Stimulated activated CD8-positive, alpha-beta memory T cell treated with anti-CD3 and anti-CD28 coated beads, Interleukin-7, amount 100 ng/mL, for 4 hours (primary cell): ENCODE measurements at places on chromosomes 13 and 19.

DNA sequence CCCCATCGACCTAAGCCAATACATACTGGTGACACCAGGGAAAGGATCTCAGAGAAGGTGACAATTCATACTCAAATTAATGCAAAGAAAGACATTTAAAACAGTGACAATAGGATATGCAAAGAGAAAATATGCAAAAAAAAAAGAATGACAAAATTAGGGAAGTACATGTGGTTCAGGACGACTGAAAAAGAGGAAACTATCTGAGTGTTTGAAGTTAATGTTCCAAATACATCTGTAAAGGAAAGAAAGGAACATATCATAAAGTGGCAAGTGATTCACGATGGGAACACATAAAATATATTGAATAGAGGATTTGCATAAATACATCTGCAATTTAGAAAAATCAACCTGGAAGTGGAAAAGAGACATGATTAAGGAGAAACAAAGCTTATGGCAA, 441.4 kb downstream of the SLITRK5 start:
- no peak for DNase-seq

DNA sequence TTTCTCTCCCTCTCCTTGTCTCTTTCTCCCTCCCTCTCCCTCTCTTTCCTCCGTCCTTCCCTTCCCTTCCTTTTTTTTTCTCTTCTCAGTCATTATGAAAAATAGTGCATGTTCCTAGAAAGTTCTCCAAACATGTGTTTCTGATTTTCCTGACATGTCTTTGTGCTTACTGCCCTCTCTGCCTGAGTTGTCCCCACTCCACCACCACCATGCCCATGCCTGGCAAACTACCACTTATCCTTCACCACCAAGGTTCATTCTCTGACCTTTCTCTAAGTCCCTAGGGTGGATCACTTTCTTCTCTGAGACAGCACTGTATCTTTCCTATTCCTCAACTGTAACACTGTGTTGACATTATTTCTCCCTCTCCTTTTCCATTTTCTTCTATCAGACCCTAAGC, 98.2 kb downstream of the LACC1 start:
- no peak for DNase-seq

DNA sequence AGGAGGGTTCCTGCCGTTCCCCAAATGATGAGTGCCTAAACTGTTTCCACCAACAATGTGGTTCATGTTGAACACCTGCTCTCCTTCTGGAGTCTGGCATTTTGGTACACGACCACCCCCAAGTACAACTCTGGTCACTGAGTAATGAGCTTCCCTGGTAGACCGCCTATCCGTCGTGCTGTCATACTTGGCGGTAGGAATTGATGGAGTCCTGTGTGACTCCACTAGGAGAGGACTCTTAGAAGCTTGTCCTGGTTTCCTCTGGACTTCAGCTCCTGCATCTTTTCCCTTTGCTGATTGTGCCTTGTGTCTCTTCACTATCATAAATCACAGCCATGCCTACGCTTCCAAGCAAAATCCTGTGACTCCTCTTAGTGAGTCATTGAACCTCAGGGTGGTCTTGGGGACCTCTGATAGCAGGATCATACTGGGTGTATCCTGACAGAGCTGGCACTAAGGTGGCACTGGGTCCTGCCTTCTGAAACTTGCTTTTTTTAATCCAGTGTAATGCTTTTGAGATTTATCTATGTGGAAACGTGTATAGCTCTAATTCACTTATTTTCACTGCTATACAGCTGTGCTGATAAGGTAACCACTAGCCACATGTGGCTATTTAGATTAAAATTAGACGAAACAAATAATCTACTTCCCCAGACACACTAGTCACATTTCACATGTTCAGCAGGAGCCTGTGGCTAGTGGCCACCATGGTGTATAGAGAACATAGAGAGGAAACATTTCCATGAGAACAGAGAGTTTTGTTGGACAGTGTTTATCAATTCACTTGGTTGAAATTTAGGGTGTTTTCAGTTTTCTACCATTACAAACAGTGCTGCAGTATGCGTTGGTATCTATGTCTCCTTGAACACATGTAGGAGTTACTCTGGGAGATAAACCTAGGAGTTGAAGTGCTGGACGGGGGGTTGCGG, 6.1 kb upstream of the ASF1B start:
- DNase-seq: no peak

GRCh38 chr13:43030548-43030947, 7.2 kb downstream of the DNAJC15 start:
- no peak for DNase-seq

DNA sequence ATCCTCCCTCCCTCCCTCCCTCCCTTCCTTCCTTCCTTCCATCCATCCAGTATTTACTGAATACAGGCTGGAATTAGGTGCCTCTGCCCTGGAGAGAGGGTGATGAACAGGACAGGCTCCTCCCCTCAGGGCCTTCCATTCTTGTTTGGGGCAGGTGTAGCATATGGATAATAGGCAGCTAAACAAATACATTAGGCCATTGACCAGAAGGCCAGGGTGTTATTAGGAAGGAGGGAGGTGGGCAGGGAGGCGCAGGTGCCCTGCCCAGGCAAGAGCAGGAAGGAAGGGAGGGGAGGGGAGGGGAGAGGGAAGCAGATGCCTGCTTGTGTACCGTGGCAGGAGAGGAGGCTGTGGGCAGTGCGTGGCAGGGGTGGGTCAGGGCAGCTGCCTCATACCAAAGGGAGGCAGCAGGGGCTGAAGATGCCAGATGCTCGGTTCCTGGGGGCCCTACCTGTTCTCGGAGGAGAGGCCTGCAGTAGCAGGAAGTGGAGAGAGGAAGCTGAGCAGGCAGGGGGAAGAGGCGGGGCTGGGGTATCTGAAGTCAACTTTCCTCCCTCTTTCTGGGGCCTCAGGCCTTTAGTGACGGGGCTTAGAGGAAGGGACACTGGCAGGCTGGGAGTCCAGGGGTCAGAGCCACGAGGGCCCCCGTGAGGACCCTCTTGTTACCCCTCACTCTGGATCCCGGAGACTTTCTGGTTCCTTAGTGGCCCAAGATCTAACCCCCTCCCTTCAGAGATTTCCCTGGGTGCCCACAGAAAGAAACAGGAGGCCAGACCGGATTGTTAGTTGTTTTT, at the start of gene RINL:
RINL (minus strand) TSS at position 495 of the 794 bp plus-strand sequence. CDS start 1,533 bp downstream, outside the sequence.
- peak; percentile 56 for DNase-seq

DNA sequence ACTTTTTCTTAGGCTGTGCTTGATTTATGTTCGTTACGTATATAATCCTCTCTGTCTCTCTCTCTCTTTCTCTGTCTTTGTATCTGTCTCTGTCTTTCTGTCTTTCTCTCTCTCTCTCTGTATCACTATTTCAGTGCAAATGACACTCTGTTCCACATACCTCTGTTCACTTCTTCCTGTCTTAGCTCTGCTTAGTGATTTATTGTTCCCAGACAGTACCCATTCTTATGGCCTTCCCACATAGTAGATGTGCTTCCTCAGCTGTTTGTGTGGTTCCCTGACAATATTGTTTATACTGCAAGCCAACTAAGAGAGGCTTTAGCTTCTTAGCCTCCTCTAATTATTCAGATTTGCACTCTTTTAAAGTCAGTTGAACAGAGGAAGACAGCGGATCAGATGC, 1244.2 kb downstream of the DIAPH3 start:
- no peak for DNase-seq

- no peak for DNase-seq
Observed at GRCh38 chr13:94323764-94324758, 155.4 kb downstream of the DCT start.

DNA sequence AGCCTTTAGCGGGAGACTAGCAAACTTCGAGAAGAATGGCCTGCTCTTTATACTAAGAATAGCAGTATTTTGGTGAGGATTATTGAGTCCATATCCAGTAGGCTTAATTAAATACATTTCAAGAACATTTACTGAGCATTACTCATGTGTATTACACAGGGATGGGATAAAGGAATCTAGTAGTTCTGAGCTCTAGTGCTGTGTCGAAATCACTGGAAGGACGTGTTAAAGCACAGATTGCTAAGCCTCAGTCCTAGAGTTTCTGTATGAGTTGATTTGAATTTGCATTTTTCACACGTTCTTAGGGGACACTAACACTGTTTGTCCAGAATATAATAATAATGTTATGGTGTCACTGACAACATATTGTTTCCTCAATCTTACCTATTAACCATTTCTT, 9.0 kb downstream of the ZNF302 start:
- DNase-seq: no peak

- no peak for DNase-seq
Observed at GRCh38 chr13:113442354-113442984, 10.8 kb downstream of the ADPRHL1 start.

- DNase-seq: no peak
Observed at GRCh38 chr13:34777914-34778303, 164.2 kb upstream of the NBEA start.
